ENCODE measurements at places on chromosomes 11 and 22.

DNA sequence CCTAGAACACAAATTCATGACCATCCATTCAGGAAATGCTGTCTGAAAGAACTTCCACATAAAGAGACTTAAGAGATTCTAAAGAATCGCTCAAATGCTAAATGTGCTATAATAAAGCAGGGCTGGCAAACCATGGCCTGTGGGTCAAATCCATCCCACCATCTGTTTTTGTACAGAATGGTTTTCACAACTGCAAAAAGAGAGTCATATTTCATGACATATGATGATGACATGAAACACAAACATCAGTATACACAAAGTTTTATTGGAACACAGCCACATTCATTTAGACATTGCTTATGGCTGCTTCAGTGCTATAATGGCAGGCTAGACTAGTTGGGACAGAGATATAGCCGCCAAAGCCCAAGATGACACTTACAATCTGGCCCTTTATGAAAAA is 85.1 kb downstream of the RRAS2 start:
- no peak for DNase-seq

- DNase-seq = no peak
These were observed 61.4 kb downstream of the EFCAB6 start for GRCh38 chr22:43750751-43751150.

GRCh38 chr11:69985641-69986439 is 92.3 kb upstream of the ANO1 start:
- no peak for DNase-seq

DNA sequence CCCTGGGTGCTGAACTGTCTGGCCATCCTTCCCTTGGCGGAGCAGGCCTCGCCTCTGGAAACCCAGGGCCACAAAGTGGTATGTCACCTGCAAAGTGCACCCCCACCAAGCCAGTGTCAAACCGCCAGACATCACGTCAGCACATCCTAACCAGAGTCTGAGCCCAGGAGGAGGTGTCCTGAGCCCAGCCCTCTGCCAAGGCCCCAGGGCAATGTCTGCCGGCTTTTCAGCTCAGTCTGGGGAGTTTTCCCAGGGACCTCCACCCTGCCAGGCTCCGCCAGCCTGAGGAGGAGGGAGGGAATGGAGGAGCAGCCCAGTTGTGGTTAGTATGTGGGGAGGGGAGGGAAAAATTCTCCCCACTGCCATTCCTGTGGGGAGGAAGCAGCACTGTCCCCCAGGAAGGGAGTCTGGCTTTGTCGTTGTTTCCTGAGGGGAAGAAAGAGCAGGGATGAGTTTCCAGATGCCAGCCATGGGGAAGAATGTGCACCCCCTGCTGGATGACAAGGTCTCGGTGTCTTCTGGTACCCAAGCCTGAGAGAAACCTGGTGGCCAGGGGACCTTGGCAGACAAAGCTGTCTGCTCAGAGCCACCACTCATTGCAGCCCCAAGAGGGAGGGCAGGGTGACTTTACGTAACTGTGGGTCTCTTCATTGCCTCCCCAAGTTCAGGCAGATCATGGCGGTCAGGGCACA is 81.4 kb upstream of the CD82 start:
- DNase-seq = no peak

- DNase-seq = no peak
These were observed 27.1 kb downstream of the CWF19L2 start for GRCh38 chr11:107430525-107430924.

DNA sequence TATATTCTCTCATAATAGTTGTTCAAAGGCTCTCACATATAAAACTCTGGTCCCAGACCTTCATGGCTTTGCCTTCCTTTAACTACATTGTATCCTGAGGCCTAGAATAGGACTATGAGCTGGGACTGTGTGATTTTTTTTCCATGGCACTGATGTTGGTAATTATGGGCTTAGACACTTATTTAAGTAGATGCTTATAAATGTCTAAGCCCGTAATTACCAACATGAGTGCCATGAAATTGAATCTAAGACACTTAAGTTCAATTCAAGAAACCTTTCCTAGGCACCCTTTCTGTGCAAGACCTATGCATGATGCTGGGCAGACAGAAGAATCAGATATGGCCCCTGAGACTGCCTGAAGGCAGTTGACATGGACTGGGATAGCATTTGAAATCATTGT is 63.0 kb downstream of the P4HA3 start:
- DNase-seq = no peak

DNA sequence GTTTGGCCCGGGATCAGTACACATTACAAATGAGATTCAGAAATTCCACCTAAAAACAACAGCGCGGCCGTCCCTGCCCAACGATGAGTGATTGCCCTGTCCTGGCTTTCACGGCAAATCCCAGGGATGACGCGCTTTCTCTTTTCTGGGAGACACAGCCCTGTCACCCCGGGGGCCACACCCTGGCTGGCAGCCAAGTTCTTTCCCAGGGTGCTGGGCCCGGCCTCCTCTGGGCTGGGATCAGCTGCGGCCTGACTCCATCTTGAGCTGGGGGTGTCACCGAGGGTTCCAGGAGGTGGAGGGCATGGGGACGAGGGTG is 82.7 kb downstream of the FBLN1 start:
- DNase-seq = no peak

GRCh38 chr22:23065495-23066122 is 4.7 kb upstream of the GNAZ start:
- no peak for DNase-seq

DNA sequence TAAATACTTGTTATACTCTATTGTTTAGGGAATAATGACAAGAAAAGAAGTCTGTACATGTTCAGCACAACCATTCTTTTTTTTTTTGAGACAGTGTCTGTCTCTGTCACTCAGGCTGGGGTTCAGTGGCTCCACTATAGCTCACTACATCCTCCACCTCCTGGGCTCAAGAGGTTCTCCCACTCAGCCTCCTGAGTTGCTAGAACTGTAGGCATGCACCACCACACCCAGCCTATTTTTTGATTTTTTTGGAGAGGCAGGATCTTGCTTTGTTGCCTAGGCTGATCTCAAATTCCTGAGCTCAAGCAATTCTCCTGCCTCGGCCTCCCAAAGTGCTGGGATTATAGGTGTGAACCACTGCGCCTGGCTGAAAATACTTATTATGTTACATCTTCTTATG is 250.0 kb downstream of the MIAT start:
- DNase-seq = no peak

DNA sequence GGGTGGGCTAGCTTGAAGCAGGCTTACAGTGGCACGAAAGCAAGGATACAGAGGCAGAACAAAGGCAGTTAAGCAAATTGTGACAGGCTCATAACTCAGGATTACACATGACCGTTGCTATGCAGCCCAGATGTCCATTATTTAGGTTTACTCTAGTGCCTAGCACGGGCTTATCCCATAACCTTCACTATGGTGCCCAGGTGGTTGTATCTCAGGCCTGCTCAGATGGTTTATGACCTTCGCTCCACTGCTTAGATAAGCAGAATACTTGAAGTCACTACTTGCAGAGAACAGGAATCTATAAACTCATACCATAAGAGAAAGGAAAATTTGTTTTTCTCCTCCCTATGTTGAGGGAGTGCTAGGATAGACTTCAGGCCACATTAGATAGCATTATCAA is 9.0 kb downstream of the OR6M1 start:
- DNase-seq = no peak

GRCh38 chr22:24402460-24403192 is 24.8 kb upstream of the ADORA2A start:
- no peak for DNase-seq

DNA sequence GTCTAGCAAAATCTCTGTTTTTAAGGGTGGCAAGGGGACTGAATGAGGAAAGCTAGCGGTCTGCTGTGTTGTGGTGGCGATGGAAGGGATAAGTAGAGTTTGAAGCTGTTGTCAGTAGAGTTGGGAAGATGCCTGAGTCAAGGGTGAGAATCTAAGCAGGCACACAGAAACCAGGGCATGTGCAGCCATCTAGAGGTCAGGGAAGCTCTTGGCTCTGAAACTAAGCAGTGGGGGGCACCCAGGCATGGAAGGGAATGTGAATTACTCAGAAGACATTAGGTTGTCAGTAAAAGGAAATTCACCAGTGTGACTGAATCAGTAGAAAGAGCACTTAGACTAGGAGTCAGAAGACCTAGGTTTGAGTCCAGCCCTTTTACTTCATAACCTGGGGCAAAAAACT is 15.4 kb downstream of the BMAL1 start:
- DNase-seq = no peak

DNA sequence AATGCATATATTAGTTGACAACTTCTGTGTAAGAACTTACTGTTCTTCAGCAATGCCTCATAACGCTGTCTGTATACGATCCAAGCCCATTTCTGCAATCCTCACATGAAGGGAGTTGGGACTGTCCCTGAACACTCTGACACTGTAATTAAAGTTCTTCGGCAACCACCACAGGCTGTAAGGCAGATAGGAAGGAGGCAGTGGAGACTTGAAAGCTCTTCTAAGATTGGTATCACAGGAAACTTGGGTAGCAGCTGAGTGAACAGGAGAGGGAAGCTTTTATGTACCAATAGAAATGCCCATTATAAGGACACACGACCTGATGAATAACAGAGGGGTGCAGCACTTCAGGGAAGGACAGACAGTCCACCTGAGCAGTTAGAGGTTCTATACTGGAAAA is 12.0 kb upstream of the GAB2 start:
- DNase-seq = no peak

GRCh38 chr11:35357923-35358322 is 61.4 kb downstream of the SLC1A2 start:
- DNase-seq = no peak

- no peak for DNase-seq
These were observed 183.1 kb downstream of the NAV2 start for GRCh38 chr11:19895776-19896175.

DNA sequence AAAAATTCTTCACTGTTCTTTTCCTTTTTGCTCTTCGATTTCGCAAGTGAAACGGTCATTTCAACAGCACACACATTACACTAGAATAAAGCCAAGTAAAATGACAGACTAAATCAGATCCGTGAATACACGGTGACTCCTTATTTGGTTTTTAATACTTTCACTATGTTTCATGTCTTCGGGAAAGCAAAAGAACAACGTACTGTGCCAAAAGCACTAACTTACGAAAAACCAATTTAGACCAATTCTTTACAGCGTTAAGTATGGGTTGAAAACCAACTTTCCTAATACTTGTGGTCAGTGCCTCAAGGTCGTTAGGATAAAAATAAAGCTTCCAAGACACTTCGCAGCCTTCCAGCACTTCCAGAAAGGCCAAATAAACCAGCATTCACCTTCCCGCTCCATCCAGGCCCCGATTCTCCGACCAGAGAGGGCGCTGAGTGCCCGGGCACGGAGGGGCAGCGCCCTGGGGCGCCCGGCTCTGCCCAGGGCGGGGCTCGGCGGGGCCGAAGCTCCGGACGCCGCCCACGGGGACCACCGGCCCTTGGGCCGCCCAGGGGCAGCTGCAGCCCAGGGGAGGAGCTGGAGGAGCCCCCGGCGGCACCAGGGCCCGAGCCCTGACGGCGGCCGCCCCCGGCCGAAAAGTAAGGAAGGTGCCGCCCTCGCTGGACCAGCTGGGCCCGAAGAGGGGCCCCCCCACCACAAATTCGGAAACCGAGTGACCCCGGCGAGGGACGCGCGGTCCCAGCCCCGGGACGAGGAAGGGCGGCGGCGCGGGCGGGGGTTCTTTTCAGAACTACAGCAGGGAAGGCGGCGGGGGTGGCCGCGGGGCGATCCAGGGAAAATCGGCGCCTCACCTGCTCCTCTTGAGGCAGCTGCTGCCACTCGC is 499 bp downstream of the ATL3 start:
- DNase-seq = no peak

DNA sequence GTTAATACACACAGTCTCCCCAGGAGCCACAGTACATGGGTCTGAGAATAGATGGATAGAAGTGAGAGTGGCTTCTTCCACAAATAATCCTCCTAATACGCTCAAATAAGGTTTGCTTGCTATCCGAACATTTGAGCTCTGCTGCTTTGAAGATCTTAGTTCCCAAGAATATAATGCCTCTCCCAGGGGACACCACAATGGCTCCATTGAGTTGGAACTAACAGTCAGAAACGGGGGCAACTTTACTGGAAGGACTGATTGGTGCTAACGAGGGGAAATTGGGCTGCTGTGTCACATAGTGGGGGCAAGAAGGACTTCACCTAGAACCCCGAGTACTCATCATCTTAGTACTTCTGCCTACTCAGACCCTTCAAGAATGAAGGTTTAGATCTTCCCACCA is 66.2 kb downstream of the IGLL5 start:
- no peak for DNase-seq

DNA sequence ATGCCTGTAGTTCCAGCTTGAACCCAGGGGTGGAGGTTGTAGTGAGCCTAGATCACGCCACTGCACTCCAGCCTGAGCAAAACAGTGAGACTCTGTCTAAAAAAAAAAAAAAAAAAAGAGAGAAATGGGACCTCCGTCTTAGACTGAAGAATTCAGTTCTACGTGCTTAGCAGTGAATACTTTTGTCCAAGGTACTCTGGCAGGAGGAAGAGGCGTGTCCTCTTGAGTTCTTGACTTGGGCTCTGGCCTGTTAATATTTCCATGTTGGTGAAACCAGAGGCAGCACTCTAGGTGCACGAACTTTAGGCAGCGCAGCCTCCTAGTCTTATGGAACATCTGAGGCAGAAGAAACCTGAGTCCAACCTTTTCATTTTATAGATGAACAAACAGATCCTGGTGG is 2.4 kb downstream of the HMBS start:
- DNase-seq = no peak
